ENCODE measurements at places on chromosomes 4 and X. TPM values are rescaled to one million over a fixed set of nuclear protein-coding genes. Genes with fewer than 3 reads are reported as not detected.

Gene GPR101
- not detected for total RNA-seq

DNA sequence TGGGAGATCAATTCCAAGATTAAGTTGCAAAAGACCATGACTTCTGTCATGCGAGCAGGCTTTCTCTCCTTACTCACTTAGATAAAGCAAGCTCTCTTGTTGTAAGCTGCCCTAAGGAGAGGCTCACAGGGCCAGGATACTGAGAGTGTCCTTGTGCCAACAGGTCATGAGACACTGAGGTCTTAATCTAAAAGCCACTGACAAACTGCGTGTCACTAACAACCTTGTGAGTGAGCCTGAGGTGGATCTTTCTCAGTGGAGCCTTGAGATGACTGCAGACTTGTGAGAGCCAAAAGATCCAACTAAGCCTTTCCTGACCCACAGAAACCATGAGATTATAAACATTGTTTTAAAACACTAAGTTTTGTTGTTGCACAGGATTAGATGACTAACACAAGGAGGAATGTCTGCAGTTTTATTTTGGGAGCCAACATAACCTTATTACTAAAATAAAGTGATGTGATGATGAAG lies 170.5 kb downstream of the SLC39A8 start:
- no peak overlapping the region for H3K4me3 ChIP-seq
- DNase-seq = no peak
- no peaks in the 10 kb centered on the region for H3K36me3 ChIP-seq
- H3K27ac ChIP-seq = no peak overlapping the region

Gene MAB21L2
- total RNA-seq = not detected

DNA sequence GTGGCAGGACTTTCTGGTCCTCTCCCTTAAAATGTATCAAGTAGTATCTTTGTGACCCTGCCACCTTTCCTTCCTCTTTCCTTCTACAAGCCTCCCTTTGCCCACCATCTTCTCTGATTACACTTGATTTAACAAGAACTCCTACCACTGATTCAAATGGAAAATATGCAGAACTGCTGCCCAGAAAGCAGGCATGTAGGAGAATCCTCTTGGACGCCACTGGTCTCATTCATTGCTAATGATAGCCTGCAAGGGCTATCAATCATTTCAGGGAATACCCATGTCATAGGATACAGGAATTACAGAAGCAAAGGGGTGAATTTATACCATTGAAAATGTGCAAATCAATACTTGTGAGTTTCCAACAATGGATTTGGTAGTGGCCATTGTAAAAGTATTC lies 294.6 kb upstream of the NRK start:
- H3K4me3 ChIP-seq = no peak overlapping the region
- no peaks in the 10 kb centered on the region for H3K4me1 ChIP-seq
- no peaks in the 10 kb centered on the region for H3K36me3 ChIP-seq

Gene CT45A8
- not detected for total RNA-seq

- no peaks in the 10 kb centered on the region for H3K27me3 ChIP-seq
- DNase-seq = no peak
- H3K36me3 ChIP-seq = no peaks in the 10 kb centered on the region
These were observed 79.7 kb downstream of the TMEM131L start for GRCh38 chr4:153545822-153546221.

- no peak for DNase-seq
- H3K27ac ChIP-seq = no peak overlapping the region
- no peaks in the 10 kb centered on the region for H3K36me3 ChIP-seq
- no peak overlapping the region for H3K4me3 ChIP-seq
- H3K27me3 ChIP-seq = no peaks in the 10 kb centered on the region
These were observed 34.6 kb downstream of the ANXA10 start for GRCh38 chr4:168126952-168127351.

Gene TCEAL7
- not detected for total RNA-seq

GRCh38 chr4:11271263-11271662 lies 157.4 kb downstream of the HS3ST1 start:
- no peak for DNase-seq
- H3K27ac ChIP-seq = no peak overlapping the region
- H3K27me3 ChIP-seq = peaks cover 6% of the 10 kb centered on the region
- H3K36me3 ChIP-seq = peaks cover 7% of the 10 kb centered on the region
- H3K4me3 ChIP-seq = no peak overlapping the region
